ENCODE measurements at places on chromosomes 1 and 21.
A peak's percentile ranks its signal among the peaks of the same experiment; 100 is the strongest.

GRCh38 chr1:161838362-161838761 lies 72.2 kb downstream of the ATF6 start:
- DNase-seq: no peak

GRCh38 chr1:87327376-87328271 lies 1.1 kb upstream of the LMO4 start:
- no peak for DNase-seq

DNA sequence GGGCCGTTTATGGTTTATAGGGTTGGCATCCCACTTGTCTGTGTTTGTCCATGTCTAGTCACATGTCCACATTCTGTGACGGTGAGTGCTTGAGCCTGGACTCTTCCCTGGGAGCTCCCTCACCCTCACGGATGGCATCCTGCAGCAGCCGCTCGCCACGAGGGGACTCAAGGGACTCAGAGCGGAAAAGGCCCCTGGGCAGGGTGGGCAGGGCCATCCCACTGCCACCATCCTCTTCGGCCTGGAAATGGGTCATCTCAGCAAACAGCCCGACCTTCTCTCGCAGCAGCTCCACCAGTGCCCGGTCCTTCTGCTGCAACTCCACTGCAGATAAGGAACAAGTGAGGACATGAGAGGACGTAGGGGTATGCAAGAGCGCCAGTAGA lies 11.1 kb downstream of the RXFP4 start:
- no peak for DNase-seq

GRCh38 chr1:244989813-244990212 lies 125.5 kb upstream of the HNRNPU start:
- no peak for DNase-seq

GRCh38 chr1:204186597-204186996 lies 9.7 kb downstream of the KISS1 start:
- no peak for DNase-seq

DNA sequence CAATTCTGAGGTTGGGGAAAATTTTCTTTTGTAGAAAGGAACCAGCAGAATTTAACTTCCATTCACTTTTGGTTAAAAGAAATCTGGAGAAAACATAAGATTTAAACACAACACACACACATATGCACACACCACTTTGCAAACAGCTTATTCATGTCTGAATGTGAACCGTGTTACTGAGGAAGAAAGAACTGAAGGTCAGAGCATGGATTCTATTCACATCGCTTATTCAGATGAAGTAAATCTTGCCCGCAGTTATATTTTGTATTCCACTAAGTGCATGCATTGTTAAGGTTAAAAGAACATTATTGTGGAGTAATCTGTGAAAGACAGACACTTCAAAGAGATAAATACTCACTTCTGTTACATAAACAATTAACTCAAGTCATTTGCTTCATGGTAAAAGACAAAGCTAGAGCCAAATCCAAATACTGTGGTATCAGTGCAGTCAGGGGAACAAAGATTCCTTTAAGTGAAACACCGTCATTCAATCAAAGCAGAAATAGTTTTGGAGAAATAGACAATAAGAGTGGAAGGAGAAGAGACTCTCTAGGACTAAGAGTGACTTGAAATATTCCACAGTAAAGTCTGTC lies 82.0 kb downstream of the LRRC53 start:
- no peak for DNase-seq

GRCh38 chr1:210143465-210144062 lies 89.0 kb upstream of the SERTAD4 start:
- peak; percentile 18 for DNase-seq

DNA sequence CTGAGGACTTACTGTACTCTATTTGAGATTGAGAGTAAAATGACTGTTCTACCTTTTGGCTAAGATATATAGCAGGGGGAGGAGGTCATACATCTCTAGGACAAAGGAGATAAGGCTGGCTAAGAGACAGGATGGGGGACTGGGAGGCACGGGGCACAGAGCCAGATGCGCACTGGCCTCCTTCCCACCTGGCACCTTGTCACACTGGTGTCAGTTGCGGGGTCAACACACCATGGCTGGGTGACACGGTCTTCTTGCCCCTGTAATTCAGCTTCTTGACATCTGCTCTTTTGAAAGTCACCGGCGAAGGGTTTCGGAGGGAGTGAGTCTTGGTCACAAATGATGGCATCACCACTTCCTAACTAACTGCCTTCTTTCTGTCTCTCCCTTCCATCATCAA lies 177.3 kb downstream of the ZSCAN20 start:
- DNase-seq: no peak

- DNase-seq: no peak
These were observed 23.4 kb upstream of the IGSF3 start for GRCh38 chr1:116690849-116691406.

- DNase-seq: no peak
These were observed 4.2 kb upstream of the TFF3 start for GRCh38 chr21:42319376-42319775.

DNA sequence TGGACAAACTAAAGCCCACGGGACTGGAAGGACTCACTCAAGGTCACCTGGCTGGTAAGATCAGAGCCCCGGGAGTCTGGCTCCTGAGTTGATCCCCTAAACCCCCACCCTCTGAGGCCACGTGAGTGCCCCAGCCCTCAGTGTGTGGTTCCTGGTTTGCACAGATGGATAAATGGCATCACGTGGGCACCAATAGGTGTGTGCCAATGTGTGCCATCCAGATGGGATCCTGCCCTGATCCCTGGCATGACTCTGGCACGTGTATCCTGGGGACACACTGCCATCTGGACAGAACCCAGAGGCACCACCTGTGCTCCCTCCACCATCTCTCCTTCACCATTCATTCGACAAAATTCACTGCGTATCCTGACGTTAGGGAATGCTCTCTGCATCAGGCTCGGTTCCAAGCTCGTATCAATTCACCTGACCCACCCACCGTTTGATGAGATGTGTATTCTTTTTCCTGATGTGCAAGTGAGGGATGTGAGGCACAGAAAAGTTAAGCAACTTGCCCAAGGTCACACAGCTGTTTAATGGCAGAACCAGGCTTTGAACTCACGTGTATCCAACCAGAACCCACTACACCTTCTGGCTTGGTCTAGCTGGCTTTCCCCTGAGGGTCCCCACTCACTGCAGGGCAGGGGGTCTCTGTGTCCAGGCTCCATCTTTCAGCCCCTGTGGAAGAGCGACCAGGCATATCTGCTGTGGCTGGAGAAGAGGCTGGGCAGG lies 49.8 kb upstream of the PAX7 start:
- DNase-seq: no peak

GRCh38 chr1:216502528-216503162 lies 79.4 kb upstream of the USH2A start:
- DNase-seq: no peak

DNA sequence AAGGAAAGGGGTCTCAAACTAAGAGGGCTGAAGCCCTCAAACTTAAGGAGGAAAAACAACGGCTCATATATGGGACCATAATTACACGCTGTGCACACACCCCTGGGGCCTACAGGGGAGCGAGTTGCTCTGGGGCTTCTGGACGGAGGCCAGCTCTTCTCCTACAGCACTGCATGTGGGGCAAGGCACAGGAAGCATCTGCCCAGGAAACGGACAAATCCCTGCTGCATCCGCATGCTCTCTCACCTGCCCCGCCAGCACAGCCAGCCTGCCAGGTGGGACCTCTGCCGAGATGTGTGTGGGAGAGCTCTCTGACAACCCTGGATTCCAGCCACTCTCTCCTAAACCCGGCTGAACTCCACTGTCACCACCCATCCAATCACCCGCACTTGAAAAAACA lies 54.1 kb downstream of the MRPL37 start:
- no peak for DNase-seq

- DNase-seq: no peak
These were observed 128.9 kb upstream of the NR5A2 start for GRCh38 chr1:199898654-199899053.

- DNase-seq: no peak
These were observed 54.4 kb upstream of the NEGR1 start for GRCh38 chr1:72336776-72337175.

GRCh38 chr1:171929121-171929520 lies 87.8 kb downstream of the DNM3 start:
- DNase-seq: no peak

DNA sequence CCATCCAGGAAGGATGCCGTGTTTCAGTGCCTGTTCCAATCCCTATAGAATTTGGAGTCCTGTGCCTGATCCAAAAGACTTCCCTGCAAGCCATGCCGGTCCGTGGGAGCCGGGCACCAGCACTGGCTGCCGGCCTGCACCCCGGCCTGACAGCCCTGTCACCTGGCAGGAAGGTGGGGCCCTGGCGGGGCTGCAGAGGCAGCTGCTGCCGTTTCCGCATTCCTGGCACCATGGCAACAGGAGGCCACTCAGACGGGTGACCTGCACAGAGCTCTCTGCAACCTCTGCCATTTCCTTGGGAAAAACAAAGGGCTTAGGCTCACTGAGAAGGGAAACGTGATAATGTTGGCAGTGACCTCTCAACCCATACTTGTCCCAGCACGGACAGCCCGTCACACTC lies 63.2 kb upstream of the TMEM51 start:
- DNase-seq: no peak

GRCh38 chr1:154759793-154760192 lies 110.3 kb downstream of the KCNN3 start:
- no peak for DNase-seq

DNA sequence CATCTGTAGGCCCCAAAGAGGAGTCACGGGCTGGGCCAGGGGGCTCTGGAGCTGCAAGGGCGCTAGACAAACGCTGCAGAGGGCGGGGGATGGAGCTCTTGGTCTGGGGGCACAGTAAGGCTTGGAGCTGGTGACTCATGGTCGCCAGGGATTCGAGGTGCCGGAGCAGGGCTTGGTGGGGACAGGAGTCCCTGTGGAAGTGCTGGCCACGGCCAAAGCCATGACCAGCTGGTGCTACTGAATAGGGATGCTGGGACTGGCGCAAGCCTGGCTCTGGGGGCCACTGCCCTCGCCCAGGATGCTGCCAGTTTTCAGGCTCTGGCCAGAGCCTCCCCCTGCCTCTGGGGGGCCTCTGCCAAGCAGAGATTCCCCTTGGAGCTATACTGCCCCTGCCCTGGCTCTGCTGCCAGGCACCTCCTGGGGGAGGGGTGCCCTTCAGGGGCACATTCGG lies 25.2 kb downstream of the SPOCD1 start:
- no peak for DNase-seq

Data from stimulated activated CD8-positive, alpha-beta memory T cell treated with anti-CD3 and anti-CD28 coated beads, Interleukin-15, amount 100 ng/mL, for 48 hours (primary cell).